Renal cortex interstitium (tissue), 15 donors: ENCODE measurements at places on chromosomes 3 and 15. TPM values are rescaled to one million over a fixed set of nuclear protein-coding genes. Genes with fewer than 3 reads are reported as not detected.

DNA sequence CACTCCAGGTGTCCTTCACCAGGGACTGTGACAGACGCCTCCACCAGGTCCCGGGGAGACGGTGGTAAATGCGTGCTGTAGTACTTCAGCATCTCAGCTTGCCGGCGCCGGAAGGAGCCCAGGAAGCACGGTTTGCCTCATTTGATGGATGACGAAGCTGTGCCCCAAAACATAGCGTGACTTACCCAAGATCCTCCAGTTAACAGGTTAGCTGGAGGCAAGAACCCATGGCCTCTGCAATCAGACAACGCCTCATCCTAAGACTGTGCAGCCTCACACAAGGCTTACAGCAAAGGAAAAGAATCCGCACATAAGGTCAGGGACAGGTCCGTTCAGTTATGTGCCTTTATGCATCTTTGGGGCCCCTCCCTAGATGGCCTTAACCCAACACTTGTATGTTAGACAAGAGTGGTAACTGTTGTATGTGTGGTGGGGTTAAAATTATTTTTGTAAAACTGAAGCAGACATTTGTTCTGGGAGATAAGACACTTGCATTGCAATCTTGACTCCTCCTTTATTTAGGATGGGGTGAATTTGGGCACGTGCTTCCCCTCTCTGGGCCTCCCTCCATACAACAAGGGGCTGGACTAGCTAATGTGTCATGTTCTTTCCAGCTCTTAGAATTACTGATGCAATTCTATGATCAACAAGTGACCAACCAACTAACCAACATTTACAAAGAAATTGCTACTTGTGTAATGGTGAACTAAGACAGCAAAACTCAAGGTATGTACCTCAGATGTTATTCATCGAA lies 39.4 kb downstream of the VGLL4 start:
- no peak for DNase-seq

- no peak for DNase-seq
Observed at GRCh38 chr15:71083349-71083748, 31.9 kb upstream of the THSD4 start.

DNA sequence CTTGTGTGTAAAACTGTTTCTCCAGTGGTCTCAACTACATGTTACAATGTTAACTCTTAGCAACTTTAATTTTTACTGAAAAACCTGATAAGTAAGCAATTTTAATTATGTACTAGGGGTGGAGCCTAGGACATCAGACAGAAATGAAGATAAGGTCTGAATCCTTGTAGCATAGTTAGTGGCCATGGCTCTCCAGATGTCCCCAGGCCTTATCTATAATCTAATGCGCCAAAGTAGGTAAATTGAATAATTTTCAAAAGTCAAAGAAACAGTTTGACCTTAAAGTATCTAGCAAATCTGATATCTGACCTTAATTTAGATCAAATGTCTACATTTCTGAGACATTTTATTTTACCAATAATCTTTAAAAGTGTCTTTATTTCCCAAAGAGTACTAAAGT lies 8.2 kb downstream of the MAGEF1 start:
- no peak for DNase-seq

DNA sequence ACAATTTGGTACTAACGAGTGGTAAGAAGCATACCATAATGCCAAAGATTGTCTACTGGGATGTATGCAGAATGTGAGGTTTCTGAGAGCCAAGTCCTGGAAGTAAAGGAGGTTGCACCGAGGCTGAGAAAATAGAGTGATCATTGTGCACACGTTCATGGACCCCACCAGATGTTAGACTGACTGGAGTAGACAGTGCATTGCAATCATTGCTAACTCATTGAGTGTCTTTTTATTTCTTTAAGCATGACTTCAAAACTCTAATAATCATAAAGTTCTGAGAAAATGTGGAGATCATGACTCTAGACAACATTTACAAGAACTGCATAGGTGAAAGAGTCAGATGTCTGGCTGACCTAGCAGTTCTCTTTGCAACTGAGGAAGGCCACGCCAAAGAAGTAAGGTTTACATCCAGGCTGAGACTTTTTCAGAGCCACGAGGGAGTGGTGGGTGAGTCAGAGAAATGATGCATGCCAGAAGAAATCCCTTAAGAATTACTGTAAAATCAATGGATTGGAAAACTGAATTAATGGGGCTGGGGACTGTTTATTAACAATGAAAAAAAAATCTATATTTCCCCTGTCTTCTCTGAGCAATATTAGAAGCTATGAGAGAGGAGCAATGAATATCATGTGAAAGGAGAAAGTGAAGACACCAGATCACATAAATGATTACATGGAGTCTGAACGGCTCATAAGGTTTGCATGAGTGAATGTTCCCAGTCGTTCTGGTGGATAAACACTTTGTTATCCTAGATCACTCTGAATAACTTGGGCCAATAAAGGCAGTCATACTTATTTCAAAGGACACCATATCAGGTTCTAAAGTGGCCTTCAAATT lies 76.0 kb upstream of the SLC25A26 start:
- DNase-seq, result no peak

DNA sequence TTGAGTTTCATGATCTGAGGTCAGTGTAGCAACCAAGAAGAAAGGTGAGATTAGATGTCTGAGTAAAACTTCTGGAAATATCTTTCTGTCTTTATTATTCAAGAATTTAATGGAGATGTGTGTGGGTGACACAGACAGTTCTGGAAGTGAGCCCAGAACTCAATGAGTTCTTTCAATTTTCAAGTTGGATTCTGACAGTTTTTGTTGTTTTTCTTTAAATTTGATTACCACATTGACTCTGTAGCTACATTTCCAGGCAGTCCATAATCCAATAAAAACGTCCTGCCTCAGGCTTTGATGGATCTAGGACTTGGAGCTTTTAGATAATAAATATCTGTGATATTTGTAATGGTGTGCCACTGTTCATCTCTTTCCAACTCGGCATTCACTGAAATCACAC lies 3.9 kb upstream of the PARP14 start:
- no peak for DNase-seq

DNA sequence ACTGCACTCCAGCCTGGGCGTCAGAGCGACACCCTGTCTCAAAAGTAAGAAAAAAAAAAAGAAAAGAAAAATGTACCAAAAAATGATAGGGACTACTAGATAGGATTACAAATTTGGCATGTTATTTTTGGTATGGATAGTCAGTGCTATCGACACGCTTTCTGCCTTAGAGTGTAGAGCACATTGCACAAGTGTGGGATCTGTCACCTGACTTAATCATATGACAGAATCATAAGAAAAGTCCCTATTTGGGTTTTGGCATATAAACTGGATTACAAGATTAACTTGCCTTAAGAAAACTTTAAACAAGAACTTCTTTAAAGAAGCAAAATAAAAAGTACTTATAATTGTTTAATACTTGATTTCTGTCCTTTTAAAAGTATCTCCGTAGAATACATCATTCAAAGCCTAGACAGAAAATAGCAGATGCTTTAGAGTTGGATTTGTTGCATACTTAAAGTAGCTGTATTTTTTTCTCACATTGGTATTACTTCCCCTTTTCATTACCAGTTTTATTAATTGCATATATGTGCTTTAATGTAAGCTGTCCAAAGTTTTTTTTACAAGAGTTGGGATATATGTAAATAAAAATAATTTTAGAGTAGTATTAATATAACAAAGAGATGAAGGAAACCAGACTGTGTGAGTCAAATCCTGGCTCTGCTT lies 7.8 kb downstream of the ATP6V1A start:
- DNase-seq, result no peak

GOLGA6B gene
- 0.09 TPM for polyA plus RNA-seq

RASL12 gene
- polyA plus RNA-seq, result 5.7 TPM

SNRK gene
- polyA plus RNA-seq, result 51.4 TPM
